ENCODE measurements at places on chromosomes 3 and 15. TPM values are rescaled to one million over a fixed set of nuclear protein-coding genes. Genes with fewer than 3 reads are reported as not detected.

GRCh38 chr3:128367221-128367620, 99.5 kb downstream of the DNAJB8 start:
- DNase-seq, result no peak

- no peak for DNase-seq
Measured at GRCh38 chr3:492586-493316, 296.2 kb downstream of the CHL1 start.

DNA sequence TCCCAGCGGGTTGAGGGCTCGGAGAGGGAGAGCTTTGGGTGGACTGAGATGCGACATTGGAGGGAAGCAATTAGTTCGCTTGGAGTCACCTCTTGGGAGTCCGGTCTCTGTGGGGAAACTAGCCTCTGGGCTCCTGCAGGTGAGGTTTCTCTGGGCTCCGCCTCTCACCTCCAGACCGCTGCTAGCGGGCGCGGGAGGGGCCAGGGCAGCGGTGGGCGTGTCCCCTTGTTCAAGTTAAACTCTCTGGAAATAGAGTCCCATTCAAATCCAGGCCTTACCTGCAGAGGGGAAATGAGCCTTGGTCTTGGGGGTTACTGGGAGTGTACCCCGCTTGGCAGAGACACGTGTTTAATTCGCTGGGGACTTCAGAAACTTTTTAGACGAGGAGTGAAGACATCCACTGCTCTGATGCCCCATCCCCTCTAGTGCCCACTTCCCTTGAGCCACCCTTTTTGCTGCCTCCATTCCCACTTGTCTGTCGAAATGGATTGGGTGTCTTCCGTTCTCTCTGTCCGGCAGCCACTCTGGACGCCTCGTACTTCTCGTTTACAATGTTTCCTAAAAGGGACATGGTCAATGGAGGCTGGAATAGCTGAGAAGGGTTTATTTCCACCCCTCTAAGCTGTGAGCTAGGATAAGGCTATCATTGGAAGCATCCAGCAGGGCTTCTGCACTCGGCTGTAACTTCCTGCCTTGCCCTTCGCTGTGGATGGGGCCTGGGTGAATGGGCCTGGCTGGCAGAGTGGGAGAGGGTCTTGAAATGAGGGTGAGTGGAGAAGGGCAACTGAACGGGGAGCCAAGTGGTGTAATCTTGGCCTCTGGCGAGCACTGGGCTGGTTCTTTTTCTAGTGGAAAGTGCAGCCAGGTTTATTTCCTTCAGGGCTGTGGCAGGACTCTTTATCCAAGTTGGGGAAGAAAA, 1.1 kb downstream of the MITF start:
- peak; percentile 62 for DNase-seq

GRCh38 chr3:61620073-61620472, 58.7 kb downstream of the PTPRG start:
- no peak for DNase-seq

- DNase-seq, result no peak
Measured at GRCh38 chr15:94253742-94254141, 22.4 kb downstream of the MCTP2 start.

Gene ILDR1
- not detected for polyA plus RNA-seq

DNA sequence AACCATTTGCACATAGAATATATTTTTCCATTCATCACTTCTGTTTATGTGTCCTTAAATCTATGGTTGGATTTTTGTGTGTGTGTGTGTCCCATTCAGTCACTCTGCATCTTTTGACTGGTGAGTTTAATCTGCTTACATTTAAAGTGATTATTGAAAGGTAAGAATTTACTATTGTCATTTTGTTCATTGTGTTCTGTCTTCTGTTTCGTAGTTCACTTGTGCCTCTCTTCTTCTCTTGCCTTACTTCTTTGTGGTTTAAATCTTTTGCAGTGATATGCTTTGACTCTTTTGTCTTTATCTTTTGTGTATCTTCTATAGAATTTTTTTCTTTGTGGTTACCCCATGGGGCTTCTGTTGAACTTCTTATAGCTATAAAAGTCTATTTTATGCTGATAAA, 166.3 kb upstream of the UBE3A start:
- no peak for DNase-seq

DNA sequence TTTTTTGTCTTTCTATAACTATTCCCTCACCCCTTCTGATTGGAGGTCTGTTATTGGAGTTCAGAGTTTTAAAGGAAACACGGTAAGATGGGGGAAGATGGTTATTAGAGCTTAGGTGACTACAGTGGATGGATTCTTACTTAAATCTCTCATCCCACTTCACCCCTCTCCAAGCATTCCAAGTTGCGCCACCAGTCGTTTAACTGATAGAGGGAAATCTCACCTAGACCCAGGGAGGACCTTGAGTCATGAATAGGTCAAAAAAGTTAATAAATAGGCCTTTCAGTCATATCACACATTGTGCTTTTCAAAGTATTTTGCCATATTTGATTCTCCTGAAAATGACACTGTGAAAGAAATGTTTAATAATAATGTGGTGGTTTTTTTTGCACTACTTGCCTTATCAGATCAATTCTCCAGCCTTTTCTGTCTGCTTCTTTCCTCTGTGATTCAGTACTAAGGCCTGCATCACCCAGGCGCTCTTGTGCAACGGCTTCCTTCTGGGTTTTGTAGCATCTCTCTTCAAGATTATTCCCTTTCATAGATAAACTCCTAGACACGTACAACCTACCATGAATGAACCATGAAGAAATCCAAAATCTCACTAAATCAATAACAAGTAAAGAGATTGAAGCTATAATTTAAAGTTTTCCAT, 100.4 kb upstream of the TGFBR2 start:
- no peak for DNase-seq

Gene APBA2
- 22.8 TPM for polyA plus RNA-seq

- no peak for DNase-seq
Measured at GRCh38 chr3:4409415-4409814, 57.7 kb downstream of the SUMF1 start.

DNA sequence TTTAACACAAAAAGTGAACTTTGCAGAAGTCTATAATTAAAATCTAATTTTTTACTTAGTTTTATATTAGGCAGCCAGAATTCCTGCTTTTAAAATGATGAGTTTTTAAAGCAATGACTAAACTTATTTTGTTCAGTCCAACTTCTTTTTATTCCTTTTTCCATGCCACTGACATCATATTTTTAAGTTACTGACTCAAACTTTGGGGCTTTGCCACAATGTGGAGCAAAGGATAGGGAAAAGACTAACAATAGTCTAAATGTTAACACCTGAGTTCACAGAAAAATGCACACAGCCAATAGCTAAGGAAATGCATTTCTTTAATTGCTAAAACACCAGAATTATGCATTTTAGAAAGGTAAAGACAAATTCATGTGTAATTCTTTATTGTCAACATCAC, 647.6 kb upstream of the DPPA4 start:
- no peak for DNase-seq

- DNase-seq, result peak; percentile 87
Measured at GRCh38 chr3:15636028-15636709, 34.6 kb downstream of the BTD start.

All from cardiac muscle cell (in vitro differentiated cells and primary cell).